ENCODE measurements at places on chromosomes 1 and 21.

DNA sequence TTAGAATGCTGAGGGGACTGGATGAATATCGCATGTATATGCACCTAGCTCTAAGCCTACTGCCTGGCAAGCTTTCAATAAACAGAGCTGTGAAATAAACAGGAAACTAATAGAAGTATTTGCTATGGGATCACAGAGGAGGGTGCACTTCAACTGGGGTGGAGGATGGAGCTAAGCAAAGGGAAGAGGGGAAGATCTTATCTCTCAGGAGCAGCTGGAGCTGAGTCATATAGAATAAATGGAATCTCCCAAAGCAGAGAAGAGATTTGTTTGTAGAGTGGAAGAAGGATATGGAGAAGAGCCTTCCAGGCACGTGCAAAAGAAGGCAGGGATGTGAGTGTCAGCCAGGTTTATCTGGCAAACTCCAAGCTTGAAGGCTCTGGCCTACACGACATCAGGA lies 17.0 kb upstream of the KCNA10 start:
- DNase-seq = no peak

- DNase-seq = no peak
Observed at GRCh38 chr1:156382561-156382960, 13.6 kb downstream of the RHBG start.

DNA sequence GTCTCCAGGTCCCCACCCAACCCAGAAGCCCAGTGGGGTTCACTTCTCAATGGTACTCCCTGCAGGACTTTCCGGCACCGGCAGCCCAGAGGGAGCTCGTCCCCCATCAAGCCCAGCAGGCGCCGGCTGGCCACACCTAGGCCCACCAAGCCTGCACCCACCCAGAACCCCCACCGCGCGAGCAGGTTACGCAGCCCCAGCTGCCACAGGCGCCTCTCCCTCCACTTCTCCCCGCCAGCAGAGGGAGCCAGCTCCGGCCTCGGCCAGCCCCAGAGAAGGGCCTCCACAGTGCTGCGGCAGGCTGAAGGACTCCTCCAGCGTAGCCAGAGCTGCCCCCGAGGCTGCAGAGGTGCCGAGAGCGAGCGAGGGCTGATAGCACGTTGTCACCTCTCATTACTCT lies 722.3 kb downstream of the PLA2G4A start:
- no peak for DNase-seq

GRCh38 chr21:32303385-32303784 lies 4.7 kb downstream of the MRAP start:
- no peak for DNase-seq

DNA sequence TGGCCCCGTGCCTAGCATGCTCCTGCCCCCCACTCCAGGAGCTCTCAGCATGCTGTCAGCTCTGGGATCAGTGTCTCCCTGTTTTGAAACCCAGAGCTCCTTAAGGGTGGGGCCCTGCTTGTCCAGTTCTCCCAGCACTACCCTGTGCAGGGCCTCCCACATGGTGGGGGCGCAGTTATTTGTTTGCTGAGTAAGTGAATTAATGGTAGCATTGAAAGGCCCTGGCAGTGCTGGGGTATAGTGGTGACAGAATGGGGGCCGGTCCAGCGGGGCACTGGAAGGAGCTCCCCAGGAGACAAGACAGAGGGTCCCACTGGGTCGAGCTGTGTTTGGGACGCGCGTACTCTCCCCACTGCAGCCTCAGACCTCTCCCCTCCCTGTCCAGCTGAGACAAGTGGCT lies 99.9 kb downstream of the NPHP4 start:
- no peak for DNase-seq

DNA sequence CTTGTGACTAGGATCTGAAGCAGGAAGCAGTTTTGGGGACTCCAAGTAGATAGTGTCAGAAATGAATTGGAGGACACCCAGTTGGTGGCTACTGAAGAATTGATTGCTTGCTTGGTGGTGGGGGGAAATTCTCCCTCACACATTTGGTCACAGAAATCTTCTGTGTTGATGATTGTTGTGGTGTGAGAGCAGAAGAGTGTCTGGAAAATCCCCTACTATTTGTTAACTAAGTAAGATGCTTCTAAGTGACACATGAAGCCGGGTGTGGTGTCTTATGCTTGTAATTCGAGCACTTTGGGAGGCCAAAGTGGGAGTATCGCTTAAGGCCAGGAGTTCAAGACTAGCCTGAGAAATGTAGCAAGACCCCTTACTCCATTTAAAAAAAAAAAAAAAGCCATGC lies 22.5 kb upstream of the IPP start:
- no peak for DNase-seq

- no peak for DNase-seq
Observed at GRCh38 chr1:60695716-60696171, 386.6 kb upstream of the NFIA start.

GRCh38 chr1:218394416-218394815 lies 49.3 kb downstream of the TGFB2 start:
- DNase-seq = no peak

DNA sequence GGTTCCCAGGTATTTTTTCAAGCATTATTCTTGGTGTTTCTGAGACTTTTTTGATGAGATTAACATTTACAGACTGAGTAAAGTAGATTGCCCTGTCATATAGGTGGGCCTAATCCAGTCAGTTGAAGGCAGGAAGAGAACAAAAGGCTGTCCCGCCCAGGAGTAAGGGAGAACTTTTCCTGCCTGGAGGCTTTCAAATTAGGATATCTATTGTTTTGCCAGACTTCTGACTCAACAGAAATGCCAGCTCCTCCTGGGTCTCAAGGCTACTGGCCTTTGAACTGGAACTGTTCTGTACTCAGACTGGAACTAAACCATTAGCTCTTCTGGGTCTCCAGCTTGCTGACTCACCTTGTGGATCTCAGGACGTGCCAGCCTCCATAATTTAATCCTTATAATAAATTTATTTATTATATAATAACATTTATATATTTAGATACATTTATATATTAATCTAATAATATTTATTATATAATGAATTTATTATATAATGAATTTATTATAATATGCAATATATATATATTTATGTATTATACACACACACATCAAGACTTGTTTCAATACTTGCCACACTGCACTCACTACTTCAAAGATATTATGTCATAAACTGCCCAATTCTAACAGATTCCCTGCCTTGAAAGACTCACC lies 510.8 kb upstream of the B3GALT2 start:
- DNase-seq = no peak
